ENCODE measurements at places on chromosomes 11 and 22.

DNA sequence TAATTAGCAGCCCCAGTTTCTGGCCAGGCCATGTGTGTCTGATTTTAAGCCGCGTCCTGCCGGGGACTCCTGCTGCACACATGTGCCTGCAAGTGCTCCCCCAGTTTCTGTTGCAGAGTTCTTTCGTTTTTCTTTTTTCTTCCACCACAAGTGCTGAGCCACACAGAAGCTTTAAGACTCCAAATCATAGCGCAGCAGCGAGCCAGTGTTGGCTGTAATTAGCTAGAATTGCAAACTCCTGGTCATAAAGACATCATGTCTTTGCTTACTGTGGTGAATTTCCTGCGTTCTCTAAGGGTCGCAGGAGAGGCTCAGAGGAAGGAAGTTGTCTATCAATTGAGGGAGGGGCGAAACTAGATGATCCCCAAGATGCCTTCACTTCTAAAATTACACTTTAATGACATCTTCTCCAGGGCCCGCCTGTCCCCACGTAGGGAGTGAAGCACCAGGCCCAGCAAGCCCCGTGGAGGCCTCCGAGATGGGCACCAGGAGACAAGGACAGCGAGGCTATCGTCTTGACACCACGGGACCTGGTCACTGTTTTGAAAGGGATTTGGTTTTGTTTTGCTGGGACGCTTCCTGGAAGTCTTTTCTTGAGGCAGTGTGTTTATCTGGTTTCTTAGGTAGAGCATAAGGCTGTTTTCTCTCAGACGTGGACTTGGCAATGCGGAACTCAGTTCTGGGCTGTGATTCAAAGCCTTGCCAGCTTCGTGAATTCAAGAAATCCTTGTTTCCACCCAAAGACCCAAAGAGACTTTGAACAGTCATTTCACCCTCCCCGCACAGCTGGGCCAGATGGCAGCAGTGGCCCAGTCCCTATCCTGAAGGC is 71.8 kb downstream of the UBASH3B start:
- no peak for DNase-seq

DNA sequence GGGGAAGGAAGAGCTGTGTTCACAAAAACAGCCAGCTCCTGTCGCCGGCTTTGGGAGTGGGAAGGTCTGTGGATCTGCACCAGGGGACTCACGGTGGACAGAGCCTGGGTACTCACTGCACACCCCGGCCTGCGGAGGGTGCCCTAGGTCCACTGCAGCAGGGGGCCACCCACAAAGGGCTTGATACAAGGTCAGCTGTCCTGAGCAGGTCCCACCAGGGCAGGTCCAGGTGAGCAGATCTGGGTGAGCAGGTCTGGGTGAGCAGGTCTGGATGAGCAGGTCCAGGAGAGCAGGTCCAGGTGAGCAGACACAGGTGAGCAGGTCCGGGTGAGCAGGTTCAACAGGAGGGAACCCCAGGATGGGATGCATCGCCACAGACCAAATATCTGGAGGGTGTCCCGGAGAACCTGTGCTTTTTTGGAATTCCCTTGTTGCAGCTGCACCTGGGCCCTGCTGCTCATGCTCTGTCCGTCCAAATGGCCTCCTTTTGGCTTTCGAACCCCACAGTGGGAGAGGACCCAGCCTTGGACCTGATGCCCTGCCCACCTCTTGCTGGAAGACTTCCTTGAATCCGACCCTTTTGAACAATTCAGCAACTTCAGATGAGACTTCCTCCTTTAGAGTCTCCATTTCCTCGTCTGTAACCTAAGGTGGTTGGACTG is 485.3 kb downstream of the TBC1D22A start:
- DNase-seq: no peak

DNA sequence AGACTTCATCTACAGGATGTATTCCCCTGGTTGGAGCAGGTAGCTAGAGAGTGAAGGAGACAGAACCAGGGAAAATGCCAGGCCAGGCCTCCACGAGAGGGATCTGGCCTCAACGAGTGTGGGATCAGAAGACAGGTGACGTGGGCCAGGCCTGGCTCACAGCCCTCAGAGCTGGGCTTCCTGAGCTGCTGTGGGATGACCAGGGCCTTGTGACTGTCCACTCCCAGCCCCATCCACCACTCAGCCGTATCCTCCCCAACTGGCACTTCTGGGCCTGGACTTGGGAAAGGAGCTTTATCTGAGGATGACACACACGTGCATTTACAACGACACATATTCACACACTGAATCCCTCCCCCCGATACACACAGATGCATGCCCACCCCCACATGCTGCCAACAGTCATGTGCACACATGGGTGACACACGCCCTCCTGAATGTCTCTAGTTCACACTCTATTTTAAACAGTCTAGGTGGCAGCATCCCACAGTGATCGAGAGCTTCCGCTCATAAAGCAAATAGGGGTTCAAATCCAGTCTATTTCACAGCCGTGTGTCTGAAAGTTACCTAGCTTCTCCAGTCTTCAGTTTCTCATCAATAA is 93.1 kb downstream of the TP53I11 start:
- DNase-seq: no peak

- no peak for DNase-seq
Measured at GRCh38 chr11:94786264-94787126, 18.3 kb downstream of the AMOTL1 start.

GRCh38 chr11:60504219-60504905 is 10.8 kb upstream of the MS4A13 start:
- no peak for DNase-seq

DNA sequence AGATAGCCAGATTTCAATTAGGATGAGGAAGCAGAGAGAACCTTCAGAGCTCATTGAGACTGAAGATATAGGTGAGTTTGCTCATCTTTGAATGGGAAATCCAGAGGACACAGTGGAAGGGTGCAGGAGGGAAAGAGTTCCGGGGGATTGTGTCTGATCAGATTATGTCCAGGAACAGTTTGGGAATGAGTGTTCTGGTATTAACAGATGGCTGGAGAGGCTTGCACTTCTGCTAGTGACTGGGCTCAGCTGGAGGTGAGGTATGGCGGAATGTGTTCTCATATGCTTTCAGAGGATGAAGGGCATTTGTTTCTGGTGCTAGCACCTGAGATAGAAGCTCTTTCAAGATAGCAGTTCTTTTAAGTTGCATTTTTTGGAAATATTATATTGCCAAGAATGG is 27.6 kb downstream of the ALKBH3 start:
- no peak for DNase-seq

DNA sequence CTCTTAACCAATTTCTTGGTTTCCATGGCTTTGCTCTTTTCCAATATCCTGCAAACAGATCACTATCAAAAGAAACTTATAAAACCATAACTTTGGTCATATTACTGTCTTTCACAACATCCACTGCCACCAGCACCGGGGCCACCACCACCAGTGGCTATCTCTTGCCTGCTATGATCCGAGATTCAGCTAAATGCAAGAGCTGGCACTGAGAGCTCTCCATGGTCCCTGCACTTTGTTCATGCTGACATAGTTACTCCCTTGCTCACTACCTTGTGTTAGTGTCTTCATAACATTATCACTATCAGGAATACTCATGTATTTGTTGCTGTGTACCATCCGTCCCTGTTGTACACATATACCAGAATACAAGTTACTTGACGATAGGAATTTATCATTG is 299.0 kb downstream of the ETS1 start:
- no peak for DNase-seq

Measured in right hindlimb (tissue), 1 donor.